Stimulated activated naive CD8-positive, alpha-beta T cell treated with anti-CD3 and anti-CD28 coated beads, Interleukin-15, Interleukin-2, amounts not matched to agents 100 U/mL and 50 U/mL, for 24 hours (primary cell): ENCODE measurements at places on chromosomes 11 and 22.

- DNase-seq: no peak
Measured at GRCh38 chr11:81772166-81772565, 961.5 kb downstream of the FAM181B start.

DNA sequence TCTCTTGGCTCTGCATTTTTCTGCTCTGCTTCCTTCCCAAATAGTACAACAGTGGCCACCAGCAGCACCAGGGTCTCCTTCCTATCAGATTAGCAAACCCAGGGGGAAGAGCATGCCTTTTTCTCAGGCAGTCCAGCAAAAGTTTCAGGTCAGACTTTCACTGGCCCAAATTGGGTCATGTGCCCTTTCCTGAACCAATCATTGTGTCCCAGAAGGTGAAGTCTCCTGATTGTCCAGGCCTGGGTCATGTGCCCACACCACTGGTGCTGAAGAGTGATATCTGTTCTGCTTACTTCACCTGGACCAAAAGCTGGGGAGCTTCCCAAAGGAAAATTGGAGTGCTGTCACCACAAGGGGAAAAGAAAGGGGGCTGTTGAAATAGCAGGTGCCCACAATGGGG, 64.1 kb upstream of the ALX4 start:
- no peak for DNase-seq

GRCh38 chr11:65650547-65651338, 12.0 kb downstream of the RELA start:
- no peak for DNase-seq

DNA sequence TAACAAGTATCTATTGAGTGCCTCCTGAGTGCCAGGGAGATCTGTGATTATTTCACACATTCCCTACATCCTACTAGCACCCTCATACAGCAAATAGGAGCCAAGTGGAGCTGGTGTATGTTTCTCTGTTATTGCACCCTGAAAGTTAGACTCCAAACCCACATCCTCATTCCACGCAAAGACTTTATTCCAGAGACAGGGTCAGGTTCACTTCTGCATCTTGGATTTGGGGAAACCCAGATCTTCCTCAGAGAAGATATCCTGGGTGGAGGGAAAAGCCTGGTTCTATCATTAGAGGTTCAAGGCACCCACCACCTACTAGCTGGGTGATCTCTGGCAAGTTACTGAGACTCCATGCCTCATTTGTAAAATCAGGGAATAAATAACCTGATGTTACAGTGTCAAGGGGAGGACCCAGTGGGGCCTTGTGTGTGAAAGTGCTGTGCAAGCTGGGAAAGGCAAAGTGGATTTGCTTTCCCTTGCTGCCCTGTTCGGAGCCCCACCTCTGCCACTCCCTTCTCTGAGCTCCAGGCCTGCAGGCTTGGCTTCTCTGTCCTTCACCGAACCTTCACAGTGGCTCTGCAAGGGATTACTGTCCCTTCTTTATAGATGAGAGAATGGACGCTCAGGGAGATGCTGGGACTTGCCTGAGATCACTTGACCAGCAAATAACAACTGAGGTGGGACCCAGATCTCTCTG, 991 bp upstream of the SLCO2B1 start:
- DNase-seq: no peak

GRCh38 chr22:41288245-41288946, 2.4 kb upstream of the RANGAP1 start:
- DNase-seq: no peak

- DNase-seq: no peak
Measured at GRCh38 chr11:79377406-79377805, 63.4 kb downstream of the TENM4 start.

GRCh38 chr11:126140926-126141280, 70.5 kb downstream of the RPUSD4 start:
- no peak for DNase-seq

GRCh38 chr11:12540075-12540680, 134.0 kb upstream of the TEAD1 start:
- no peak for DNase-seq

DNA sequence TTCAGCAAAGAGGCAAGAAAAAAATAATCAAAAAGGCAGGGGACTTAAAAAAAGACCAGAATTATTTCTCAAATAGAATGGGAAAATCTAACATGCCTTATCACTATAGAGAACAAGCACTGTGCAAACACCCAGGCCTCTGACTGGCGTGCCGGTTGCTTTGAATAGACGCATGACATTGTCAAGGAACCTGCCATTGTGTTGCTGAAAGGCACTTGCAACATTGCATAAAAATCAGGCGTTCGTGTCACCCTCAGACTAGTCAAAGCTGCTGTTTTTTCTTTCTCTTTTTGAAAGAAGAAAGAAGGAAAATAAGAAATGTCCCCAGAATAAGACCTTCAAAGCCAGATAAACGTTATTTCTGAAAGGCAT, 549.3 kb upstream of the CADM1 start:
- DNase-seq: no peak

- DNase-seq: no peak
Measured at GRCh38 chr11:30431127-30431814, 108.4 kb downstream of the ARL14EP start.
